ENCODE measurements at places on chromosomes 4 and X.

DNA sequence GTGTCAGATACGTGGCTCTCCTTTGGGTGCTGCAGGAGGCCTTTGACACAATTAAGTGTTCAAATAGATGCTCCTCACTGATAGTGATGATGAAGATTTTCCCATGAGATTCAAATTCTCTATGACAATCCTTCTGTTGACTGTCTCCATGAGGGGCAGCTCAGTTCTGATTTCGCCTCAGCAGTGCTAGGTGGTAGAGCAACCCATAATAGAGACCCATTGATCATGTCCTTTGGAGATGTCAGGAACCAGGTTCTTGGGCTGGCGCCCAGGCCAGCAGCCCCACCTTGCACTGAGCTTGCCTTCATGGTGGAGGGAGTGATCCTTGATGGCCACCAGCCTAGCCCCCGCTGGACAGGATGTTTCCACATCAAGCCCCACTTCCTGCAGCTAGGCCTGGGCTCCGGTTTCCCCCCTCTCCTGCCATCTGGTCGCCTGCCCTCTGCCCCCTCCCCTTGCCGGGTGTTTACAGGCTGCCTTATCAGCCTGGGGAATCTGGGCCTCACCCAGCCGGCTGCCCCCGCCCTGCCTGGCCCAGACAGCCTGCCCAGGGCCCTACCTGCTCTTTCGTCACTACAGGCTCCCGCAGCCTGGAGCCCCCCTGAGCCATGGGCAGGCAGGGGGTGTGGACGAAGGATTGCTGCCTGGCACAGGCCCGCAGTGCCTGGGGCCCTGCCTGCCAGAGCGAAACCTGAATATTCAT is 12.6 kb downstream of the ELF4 start:
- DNase-seq = no peak

GRCh38 chrX:30572678-30573077 is 4.9 kb downstream of the TASL start:
- no peak for DNase-seq

DNA sequence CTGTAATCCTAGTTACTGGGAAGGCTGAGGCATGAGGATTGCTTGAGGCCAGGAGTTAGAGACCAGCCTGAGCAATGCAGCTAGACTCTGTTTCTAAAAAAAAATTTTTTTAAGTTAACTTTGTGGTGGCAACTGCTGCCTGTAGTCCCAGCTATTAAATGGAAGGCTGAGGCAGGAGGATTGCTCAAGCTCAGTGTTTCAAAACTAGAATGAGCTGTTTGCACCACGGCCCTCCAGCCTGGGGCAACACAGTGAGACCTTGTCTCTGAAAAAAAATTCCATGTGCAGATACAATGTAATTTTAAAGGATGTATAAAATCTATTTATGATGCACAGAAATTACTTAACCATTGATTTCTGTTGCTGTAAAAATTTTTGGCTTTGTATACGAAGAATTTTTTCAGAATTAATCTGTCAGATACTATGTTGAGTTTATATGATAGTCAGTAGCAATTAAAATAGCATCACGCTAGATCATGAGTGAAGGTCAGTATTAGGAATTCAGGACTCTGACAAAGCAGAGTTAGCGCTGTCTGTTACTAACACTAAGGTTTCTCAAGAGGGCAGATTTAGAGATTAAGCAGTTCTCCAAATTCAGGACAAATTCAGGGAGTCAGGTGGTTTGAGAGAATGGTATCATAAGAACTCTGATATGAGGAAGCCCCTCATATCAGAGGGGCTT is 8.3 kb upstream of the AGA start:
- no peak for DNase-seq

GRCh38 chr4:110622841-110623717 is at the start of gene PITX2:
PITX2 (minus strand) TSS chr4:110623077; CDS start chr4:110622460, 617 bp downstream.
- DNase-seq = no peak

GRCh38 chr4:88967883-88968331 is 89.1 kb downstream of the FAM13A start:
- no peak for DNase-seq

GRCh38 chrX:103554687-103555424 is 30.5 kb upstream of the TCEAL4 start:
- DNase-seq = peak; percentile 49

- DNase-seq = no peak
Observed at GRCh38 chrX:148905400-148905799, 405.0 kb downstream of the AFF2 start.

GRCh38 chrX:23287191-23287725 is 47.4 kb upstream of the PTCHD1 start:
- no peak for DNase-seq

DNA sequence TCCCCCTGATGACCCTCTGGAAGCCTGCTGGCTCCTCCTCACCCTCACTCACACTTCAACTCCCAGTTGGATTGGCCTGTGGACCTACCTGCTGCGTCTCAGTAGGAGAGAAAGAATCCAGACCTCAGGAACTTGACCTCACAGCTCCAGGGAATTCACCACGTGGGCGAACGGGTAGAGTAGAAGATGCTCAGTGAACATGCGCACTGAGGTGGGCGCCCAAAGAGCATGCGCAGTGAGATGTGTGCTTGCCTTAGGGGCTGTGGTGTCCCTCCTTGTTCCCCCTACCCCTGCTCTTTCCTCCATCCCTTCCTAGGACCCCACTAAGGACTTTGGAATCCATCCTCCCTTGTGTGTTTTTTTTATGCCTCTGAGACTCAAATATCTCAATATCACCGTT is 12.9 kb downstream of the FOXR2 start:
- no peak for DNase-seq

GRCh38 chr4:151198748-151199147 is 78.2 kb upstream of the PRSS48 start:
- DNase-seq = no peak

DNA sequence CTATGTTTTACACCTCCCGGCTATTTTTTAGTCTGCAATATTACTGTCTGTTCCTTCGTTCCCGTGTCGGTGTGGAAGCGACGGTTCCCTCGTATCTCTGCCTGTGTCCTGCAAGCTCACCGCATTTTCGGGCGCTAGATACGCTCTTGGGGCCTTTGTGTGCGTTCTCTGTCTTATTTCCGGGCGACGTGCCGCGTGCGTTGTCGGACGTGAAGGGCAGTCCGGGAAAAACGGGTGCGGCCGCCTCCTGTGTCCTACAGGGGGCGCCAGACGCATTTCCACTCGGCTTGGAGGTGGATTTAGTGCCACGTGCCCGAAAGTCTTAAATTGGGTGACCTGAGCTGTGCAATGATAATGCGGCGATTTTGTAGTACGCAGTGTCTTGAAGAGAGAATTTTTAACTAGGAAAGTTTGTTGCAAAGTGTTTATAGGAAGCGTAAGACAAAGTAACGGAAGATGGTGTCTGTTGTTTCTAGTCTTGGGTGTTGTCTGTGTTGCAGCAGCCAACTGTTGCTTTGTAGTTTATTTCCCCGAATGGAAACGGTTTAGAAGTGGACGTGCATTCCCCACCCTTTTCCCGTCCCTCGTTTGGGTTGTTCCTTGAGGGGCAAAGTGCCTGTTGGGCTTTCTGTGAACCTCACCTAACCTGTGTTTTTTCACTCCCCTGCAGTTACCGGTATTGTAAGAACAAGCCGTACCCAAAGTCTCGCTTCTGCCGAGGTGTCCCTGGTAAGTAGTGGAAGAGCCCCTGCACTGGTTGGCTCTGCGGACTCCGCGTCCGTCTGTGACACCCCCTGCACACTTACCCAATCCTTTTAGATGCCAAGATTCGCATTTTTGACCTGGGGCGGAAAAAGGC is 720 bp downstream of the RPL10 start:
- peak; percentile 65 for DNase-seq

GRCh38 chrX:18917831-18918230 is 66.1 kb downstream of the PHKA2 start:
- no peak for DNase-seq

GRCh38 chr4:54685810-54686209 is 28.1 kb downstream of the KIT start:
- DNase-seq = no peak

DNA sequence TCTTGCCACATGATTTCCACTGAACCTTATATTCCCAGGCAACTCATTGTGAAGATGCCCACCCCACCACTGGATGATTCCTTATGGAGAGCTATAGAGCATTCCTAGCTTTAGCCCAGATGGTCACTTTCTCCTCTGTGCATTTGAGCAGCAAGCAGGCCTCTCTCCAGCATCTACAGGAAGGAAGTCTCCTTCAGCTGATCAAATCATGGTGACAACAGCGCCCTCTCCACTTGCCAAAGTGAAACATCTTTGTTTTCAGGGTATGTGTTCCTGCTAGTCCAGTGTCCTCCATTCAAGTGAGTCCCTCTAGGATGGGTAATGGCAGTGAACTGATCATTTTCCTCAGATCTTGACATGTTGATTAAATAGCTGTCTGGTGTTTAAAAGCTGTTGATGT is 10.9 kb upstream of the SYTL5 start:
- no peak for DNase-seq

DNA sequence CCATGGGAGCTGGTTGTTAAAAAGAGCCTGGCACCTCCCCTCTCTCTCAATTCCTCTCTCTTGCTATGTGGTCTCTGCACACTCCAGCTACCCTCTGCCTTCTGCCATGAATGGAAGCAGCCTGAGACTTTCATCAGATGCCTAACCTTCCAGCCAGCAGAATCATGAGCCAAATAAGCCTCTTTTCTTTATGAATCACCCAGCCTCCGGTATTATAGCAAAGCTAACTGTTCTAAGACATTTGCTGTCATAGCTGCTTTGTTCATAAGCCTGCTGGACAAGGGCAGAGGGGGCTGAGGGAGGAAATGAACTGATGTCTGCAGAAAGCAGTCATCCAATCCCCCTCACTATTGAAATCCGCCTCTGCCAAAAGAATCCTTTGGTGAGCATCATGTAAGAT is 196.7 kb downstream of the ZNF330 start:
- no peak for DNase-seq

DNA sequence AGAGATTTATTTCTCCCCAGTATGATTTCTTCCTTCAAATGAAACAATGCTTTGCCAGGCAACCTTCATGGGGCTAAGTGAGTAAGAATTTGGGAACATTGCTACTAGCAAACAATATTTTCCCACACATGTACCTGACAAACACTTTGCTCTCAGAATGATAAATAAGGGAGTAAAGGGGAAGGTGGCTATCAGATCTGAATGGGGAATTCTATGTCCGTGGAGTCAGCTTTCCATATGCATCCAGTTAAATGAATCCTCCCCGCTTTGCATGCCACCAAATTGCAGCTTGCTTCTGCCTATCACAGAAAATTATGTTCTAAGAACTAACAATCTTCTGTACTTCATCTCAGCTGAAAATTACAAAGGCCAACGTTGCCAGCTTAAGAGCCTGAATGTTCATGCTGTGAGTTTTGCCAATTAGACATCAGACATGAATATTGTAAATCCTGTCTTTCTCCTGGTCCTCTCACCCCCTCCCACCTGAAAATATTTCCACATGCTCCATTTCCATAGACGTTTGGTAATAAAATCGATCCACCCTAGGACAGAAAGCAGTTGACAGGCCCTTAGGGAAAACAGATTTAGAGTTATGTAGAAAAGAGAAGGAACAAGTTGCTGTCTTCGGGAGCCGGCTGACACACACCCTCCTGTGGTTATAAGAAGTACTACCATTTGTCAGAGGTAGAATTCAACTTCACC is 6.3 kb downstream of the MEPE start:
- DNase-seq = no peak

GRCh38 chr4:100935090-100935489 is 412.2 kb downstream of the PPP3CA start:
- no peak for DNase-seq

DNA sequence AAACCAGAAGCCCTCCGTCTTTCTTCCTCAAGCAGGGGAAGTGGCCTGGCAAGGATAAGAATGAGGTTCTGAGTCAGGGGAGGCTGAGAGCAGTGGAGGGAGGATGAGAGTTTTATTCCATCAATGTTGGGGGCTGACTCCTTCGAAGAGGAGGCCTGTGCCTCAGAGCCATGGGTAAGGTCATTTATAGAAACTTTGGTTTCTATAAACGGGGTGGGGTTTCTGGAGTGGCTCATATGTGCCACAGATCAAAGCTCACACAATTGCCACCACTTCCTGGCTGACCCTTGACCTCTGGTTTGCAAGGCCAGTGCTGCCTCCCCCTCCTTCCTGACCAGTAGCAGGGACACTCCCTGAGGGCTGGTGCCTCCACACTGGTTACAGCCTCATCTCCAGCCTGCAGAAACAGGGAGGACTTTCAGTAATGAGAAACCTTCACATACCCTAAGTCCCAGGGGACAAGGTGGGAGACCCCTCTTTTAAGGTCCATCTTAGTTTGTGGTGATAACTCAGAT is 166.0 kb downstream of the PDGFRA start:
- DNase-seq = no peak

DNA sequence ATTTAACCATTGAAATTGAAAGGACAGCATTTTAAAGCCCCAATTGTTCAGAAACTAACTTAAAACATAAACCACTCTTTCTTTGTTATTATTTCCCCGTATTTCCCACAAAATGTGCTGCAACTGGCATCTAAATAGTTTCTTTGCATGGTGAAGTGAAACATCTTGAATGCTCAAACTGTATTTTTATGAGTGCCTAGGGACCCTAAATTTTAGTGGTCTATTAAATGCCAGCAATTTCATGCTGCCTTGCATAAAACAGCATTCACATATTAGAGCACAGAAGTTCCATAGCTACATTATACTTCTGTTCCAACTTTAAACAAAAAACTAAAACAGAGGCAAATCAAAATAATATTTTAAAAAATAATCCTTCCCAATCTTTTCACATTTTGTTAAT is 5.4 kb downstream of the RAB28 start:
- DNase-seq = no peak

- no peak for DNase-seq
Observed at GRCh38 chr4:176874721-176875445, 82.2 kb upstream of the VEGFC start.
